ENCODE measurements at places on chromosomes 12 and 14.
A peak's percentile ranks its signal among the peaks of the same experiment; 100 is the strongest.

GRCh38 chr12:11812586-11813437 is 163.3 kb downstream of the ETV6 start:
- DNase-seq = peak; percentile 12

- DNase-seq = no peak
These were observed 74.1 kb downstream of the PPP2R5C start for GRCh38 chr14:101835566-101835965.

GRCh38 chr12:64911081-64911480 is 86.6 kb downstream of the TBC1D30 start:
- DNase-seq = no peak

DNA sequence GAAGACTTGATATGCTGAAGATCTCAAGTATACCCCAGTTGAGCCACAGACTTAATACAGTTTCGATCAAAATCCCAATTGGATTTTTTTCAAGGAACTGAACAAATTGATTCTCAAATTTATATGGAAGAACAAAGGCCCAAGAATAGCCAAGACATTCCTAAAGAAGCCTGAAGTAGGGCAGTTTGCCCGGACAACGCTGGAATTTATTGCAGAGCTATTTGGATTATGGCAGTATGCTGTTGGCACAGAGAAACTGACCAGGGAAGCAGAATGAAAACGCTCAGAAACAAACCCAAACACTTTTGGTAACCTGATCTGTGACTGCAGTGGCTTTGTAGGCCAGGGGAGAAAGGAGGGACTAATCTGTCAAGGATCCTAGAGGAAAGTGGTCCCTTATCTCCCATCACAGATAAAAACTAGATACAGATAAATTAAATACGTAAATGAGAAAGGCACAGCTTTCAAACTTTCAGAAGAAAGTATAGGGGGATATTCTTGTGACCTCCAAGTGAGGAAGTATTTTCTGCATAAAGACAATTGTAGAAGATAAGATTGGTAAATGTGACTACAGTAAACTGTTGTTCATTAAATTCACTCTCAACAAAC is 35.9 kb upstream of the GSC start:
- DNase-seq = no peak

- DNase-seq = peak; percentile 58
These were observed 4.8 kb upstream of the AMN start for GRCh38 chr14:102917469-102918211.

All from NCI-H1092 (cell line).